ENCODE measurements at places on chromosomes 5 and 9.

DNA sequence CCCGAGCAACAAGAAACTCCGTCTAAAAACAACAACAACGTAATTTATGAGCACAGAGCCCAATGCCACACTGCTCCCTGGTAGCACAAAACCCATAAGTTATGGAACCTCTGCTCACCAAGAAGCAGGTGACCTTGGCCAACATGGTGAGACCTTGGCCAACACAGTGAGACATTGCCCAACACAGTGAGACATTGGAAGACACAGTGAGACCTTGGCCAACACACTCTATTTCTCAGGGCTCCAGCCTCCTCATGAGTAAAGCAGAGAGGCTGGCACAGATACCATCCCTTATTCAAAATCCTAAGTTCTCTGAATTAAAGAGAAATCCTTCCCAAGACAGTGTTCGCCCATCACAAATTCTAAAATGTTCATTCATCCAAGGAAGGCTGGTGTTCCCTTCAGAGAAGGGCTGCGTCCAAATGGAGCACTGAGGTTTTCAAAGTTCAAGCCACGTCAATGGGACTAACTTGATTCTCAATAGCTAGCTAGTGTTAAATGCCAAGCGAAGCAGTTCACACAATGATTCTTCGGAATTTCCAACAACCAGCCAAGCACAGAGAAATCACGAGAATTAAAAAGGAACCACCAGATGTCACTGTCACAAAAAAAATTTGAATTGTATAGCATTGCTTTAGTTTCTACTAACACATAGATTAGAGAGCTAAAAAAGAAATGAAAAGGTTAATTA is 29.5 kb downstream of the TTC39B start:
- no peak for DNase-seq

DNA sequence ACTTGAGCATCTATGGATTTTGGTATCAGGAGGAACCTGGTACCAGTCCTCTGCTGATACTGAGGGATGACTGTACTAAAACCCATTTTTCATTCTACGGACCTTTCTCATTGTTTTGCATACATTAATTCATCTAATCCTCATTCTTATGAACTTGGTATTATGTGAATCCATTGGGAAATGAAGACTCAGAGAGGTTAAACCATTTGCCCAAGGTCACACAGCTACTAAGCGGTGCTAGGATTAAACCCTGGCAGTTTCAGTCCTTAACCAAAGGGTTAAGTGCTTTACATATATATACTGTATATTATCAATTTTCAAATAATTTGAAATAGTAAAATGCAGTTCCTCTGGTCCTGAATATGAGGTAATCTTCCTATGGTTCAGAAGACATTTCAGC is 3.8 kb downstream of the CAMLG start:
- no peak for DNase-seq

- DNase-seq, result no peak
Observed at GRCh38 chr5:16437977-16438376, 27.6 kb downstream of the ZNF622 start.

- no peak for DNase-seq
Observed at GRCh38 chr5:174572591-174572990, 151.8 kb upstream of the MSX2 start.

DNA sequence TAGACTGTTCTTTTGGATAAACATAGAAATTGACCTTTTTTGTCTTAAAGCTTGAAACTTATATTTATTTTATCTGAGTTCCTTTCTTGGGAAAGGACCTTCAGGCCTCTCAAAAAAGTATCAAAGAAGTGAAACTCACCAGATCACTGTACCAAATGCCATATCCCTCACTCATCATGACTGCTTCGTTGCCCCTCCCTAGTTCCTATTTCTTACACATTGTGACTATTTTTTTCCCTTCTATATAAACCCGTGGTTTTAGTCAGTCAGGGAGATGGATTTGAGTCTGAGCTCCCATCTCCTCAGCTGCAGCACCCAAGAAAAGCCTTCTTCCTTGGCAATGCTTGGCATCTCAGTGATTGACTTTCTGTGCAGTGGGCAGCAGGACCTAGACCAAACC is 129.4 kb downstream of the LPAR1 start:
- DNase-seq, result no peak

- DNase-seq, result no peak
Observed at GRCh38 chr5:148523139-148523538, 131.2 kb downstream of the HTR4 start.

- no peak for DNase-seq
Observed at GRCh38 chr5:176747670-176748072, 62.7 kb upstream of the UNC5A start.

GRCh38 chr5:37355161-37355560 is 15.7 kb downstream of the NUP155 start:
- no peak for DNase-seq

- no peak for DNase-seq
Observed at GRCh38 chr5:17896605-17897004, 262.3 kb downstream of the TAF11L14 start.

DNA sequence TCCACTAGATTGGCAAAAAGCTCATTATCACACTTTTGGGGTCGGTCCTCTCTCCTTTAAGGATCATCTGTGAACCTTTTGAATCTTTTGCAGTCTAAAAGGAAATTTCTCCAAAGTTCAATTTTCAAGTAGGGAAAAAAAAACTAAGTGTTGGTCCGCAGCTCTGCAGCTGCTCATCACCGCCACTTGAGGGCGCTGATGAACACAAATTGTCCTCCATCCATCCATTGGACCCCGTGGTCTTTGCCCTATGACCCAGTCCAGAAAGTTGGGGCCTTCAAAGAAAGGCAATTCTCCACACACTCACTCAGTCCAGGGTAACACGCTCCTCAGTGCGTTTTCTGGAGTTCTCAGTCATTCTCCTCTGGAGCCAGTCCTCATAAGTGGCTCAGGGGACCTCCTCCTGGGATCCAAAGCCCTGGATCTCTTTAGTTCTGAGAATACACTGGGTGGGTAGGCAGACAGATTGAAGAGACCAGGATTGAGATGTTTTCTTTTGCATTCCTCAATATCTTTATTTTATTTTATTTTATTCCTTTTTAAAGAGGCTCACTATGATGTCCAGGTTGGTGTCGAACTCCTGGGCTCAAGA is 63.6 kb upstream of the SLC28A3 start:
- DNase-seq, result no peak

DNA sequence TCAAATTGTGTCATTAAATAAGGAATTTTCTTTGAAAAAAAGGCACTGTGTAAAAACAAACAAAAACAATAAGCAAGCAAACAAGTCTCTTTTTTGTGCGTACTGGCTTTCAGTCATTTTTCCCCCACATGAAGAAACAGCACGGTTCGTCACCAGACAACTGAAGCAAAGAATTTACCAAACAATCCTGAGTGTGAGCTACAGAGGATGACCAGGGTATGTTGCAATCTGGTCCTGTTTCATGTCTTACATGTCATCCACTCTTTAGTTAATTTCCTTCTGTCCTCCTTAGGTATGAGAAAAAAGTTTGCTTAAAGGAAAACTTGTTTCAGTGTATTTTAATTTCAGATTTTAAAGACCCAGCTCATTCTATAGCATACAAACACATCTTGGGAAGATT is 1080.7 kb upstream of the NUDT12 start:
- DNase-seq, result no peak

DNA sequence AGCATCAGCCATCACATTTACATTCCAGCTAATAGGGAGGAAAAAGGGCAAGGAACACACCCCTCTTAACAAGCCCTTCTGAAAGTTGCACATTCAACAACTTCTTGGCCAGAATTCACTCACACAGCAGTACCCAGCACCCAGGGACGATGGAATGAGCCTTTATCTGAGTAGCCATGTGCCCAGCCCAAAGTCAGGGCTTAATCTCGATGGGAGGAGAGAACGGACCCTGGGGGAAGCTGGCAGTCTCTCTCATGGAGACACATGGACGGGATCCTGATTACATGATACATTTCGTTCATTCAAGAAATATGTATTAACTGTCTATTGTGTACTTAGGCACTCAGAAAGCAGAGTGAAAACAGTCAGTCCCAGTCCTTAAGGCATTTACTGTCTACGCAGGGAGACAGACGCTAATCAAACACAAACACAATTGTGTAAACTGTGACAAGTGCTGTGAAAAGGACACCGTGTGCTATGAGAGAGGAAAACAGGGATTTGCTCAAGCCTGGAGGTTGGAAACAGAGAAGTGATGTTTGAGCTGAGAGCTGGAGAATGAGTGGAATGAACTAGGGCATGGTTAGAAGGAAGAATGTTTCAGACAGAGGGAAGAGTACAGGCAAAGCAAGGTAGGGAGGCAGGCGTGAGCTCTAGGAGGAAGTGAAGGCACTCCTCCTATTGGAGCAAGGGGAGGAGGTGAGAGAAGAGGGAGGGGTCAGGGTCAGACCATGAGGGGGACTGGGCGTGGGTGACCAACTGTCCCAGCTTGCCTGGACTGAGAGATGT is 7.4 kb downstream of the OTULINL start:
- no peak for DNase-seq

GRCh38 chr9:131277287-131277909 is 1.1 kb upstream of the FAM78A start:
- DNase-seq, result no peak

DNA sequence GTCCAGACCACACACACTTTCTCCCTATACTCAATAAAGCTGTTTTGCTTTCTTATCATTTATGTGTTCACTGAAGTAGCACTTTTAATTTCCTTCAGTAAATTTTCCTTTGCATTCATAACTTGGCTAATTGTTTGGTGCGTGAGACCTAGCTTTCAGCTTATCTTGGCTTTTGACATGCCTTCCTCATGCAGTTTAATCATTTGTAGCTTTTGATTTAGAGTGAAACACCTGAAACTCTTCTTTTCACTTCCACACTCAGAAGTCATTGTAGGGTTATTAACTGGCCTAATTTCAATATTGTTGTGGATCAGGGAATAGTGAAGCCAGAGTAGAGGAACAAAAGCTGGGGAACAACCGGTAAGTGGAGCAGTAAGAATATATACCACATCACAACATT is 114.7 kb downstream of the ST8SIA4 start:
- DNase-seq, result no peak

- DNase-seq, result no peak
Observed at GRCh38 chr5:137516251-137516797, 17.2 kb upstream of the SPOCK1 start.

DNA sequence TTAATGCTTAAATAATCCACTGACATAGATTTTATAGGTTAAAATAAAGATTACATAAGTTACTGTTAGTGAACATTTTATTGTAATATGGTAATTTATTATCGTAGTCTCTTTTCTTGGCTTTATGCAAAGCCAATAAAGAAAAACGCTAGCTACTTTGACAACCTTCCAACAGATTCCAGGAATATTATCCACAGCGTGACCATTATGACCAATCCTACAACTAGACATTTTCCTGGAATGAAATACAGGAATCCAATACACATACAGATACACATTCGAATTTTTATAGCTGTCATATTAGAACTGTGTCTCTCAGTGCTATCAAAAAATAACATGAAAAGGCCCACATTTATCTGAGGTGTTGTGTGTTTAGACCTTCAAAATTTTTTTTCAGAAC is 13.1 kb downstream of the RPS23 start:
- no peak for DNase-seq

DNA sequence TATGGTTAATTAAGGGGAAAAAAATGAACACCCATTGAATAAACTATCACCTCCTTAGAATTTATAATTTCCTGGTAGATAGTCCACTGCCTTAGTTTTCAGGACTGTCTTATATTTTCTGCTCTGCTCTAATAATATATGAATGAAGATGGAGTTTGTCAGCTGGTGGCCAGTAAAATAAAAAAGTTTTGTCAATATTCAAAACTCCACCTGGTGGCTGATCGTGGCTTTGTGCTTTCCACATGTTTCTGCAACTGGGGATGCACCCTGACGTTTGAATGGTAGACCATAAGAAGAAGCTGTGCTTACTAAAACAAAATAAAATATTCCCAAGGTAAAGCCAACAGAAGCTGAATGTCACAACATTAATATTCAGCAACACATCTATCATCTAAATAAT is 286.6 kb upstream of the IZUMO3 start:
- no peak for DNase-seq

- DNase-seq, result peak; percentile 34
Observed at GRCh38 chr5:140175367-140176030, 511 bp downstream of the CYSTM1 start.

GRCh38 chr5:60959156-60959555 is 14.2 kb downstream of the NDUFAF2 start:
- DNase-seq, result no peak

DNA sequence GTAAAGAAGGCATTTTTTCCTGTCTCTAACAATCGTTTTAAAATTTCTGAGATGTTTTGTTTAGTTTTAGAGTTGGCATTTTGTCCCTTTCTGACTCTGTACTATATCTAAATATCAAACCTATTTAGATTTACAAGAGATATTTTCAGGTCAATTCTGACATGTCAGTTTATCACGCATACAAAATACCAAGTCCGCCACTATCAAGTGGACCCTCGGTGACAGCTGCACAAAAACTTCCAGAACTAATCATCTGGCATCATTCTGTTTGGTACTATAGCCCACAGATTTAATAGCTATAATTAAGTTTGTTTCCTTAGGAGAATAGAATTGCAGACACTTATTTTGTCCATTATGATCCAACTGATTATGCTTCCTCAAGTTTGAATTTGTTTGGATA is 1278.2 kb downstream of the CDH12 start:
- DNase-seq, result no peak

DNA sequence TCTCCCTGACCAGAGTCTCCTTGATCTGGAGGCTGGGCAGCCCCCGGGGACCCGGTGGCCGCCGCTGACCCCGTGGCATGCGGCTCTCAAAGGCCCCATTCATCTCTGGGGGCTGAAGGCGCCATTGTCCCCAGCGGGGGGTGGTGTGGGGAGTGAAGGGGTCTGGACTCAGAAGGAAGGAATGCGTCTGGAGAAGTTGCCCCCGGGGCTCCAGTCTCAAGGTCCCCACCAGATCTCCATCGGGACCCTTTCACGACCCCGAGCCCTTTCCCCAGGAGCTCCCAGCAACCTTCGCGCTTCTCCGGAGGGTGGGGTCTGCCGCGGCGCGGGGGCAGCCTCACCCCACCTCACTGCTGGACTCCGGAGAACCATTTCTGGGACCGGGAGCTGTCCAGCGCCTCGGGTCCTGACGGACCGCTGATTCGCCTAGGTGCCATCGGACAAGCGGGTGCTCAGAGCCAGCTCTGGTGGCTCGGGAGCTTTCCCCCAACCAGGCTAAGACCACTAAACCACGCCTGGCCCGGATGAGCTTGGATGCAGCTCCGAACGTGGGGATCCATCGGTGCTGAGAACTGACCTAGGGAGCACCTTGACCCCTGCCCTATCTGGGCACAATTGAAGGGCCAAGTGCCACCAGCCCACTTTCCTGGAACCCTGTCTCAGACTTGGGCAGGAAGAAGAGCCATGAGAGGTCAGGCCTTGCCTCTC is 5.1 kb upstream of the PCDH1 start:
- no peak for DNase-seq

DNA sequence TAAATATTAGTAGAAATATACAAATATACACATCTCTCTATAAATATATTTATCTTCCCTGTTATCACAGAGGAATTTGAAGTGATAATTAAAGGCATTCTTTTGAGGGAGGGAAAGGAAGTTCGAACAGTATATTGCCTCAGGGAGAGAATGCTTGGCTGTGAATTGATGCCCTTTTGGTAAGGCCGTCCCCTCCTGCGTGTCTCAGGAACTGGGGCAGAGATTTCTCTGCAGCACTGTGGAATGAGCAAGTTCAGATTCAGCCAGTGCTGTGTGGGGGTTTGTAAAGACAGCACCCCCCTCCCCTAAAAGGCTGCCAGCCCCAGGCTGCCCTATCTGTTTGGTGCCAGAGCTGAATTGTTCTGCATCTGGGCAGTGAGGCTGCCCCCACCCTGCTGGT is 42.0 kb downstream of the UBE2QL1 start:
- DNase-seq, result no peak

- DNase-seq, result no peak
Observed at GRCh38 chr5:119275601-119276173, 80.1 kb upstream of the TNFAIP8 start.

- no peak for DNase-seq
Observed at GRCh38 chr5:147855774-147856069, 22.8 kb upstream of the SCGB3A2 start.

Measured in stimulated activated CD8-positive, alpha-beta memory T cell treated with anti-CD3 and anti-CD28 coated beads, Interleukin-15, amount 100 ng/mL, for 4 hours (primary cell).